ENCODE measurements at places on chromosomes 16 and 17.

DNA sequence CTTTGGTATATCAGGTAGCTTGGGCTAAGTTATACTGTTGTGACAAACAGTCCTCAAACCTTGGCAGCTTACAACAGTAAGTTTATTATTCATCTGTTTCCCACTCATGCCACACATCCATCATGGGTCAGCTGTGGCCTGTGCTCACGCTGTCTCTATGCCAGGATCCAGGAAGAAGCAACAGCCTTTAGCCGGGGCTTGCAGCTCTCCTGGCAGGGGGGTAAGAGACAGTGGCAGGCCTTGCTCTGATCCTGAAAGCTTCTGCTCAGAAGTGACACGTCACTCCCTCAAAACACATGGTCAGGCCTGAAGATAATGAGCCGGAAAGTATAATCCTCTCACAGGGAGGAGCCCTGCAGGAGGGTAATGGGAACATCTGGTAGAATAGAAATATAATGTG, 377.6 kb downstream of the CPPED1 start:
- no peak for DNase-seq

DNA sequence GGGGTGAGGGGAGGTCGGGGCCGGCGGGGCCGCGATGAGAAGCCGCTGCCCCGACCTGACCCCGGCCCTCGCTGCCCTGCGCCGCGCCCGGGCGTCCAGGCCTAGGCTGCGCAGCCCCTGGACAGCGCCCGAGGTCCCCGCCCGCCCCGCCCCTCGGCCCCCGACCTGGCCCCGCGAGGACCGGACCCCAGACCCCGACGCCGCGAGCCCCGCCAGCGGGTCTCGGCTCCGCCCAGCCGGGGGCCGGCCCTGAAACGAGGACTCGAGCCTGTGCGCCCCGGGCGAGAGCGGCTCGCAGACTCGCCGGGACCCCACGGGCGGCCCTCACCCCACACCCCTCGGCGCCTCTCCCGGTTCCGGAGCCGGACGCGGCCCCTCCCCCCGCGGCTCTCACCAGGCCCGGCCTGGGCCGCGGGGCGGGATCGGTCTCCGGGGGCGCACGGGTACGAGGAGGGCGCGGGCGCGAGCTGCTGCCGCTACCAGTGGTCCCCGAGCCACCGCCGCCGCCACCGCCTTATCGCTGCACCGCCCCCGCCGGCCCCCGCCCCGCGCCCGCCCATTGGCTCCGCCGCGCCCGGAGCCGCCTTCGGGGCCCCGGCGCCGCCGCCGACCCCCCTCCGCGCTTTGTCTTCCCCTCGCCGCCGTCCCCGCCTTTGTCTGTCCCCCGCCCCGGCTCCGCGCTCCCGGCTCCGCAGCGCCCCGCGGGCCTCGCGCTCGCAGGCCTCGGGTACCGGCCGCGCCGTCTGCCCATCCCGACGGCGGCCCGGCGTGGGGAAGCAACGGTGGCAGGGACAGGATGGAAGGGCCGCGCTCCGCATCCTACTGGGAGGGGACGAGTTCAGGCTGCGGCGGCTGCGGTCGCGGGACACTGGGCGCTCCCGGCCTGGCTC, at the start of gene LIMD2:
Gene LIMD2, minus strand, starts transcription at position 488 of the 890 bp plus-strand sequence. CDS start 827 bp downstream, outside the sequence.
- DNase-seq = peak; percentile 74

GRCh38 chr17:49914096-49914490, 54.9 kb upstream of the DLX4 start:
- no peak for DNase-seq

- no peak for DNase-seq
Measured at GRCh38 chr16:3089717-3090592, 9.1 kb downstream of the ZSCAN10 start.

DNA sequence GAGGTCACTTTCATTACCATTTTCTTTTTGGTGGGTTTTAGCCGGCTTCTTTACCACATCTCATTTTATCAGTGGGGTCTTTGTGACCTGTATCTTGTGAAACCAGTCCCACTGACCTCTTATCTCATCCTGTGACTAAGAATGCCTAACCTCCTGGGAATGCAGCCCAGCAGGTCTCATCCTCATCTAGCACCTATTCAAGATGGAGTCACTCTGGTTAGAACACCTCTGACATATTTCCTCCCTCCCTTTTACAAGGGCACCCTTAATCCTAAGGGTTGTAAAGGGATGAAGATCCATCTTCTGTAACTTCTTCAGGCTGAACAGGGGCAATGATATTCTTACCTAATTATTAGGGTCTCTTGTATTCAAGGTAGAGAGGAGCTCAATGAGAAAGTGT, 107.9 kb upstream of the HAS3 start:
- no peak for DNase-seq

GRCh38 chr17:9273428-9274391, 252.4 kb downstream of the NTN1 start:
- DNase-seq = no peak

- no peak for DNase-seq
Measured at GRCh38 chr16:12395268-12395667, 408.4 kb downstream of the CPPED1 start.

GRCh38 chr17:65742403-65743307, 181.2 kb upstream of the AXIN2 start:
- DNase-seq = no peak

DNA sequence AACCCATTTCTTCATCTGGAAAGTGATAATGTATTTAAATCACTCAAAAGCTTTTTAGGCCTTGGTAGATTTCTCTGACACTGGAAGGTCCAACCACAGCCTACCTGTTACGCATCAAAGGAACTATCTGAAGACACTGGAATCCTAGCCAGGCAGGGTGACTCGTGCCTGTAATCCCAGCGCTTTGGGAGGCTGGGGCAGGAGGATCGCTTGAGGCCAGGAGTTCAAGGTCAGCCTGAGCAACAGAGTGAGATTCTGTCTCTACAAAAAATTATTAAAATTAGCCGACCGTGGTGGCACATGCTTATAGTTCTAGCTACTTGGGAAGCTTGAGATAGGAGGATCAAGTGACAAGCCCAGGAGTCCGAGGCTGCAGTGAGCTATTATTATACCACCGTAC, 18.4 kb upstream of the G6PC1 start:
- no peak for DNase-seq

DNA sequence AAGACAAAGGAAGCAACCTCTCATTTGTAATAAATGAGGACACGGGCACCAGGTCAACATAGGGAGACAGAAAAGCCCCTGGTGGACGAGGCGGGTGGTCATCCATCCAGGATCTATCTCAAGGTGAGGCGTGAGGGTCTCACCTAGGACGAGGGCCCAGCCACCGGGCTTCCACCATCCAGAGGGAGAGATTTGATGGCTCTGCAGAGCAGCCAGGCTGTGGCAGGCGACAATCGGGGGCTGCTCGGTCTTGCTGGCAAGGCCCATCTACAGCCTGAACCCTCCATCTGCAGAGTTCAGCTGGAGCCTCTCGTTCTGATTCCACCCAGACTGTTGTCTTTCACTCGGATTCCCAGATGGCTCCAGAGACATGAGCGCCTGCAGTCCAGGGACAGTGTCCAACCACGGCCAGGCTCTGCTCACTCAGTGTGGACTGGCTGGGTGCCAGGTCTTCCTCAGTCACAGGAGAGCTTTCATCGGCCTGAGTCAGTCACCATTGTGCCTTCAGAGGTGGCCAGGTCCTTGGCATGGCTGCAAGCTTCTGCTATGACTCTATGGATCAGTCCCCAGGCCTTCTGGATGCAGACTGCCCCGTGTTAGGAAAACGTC, 5.9 kb downstream of the LITAFD start:
- DNase-seq = no peak

DNA sequence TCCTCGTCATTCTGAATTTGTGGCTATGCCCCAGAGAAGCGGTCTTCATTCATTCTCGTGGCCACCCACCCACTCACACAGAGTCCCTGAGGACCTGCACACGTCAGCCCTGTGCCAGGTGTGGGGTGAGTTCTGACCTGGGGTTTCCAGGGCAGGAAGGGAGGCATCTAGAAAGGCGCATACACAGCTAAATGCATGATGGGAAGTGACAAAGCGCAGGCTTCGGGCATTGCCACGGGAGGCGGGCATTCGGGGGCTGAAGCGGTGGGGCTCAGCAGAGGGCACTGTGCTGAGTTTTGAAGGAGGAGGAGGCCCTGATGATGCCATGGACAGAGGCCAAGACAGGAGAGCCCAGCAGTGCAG, 10.9 kb downstream of the UBALD2 start:
- DNase-seq = no peak

- no peak for DNase-seq
Measured at GRCh38 chr16:67202426-67202825, 3.5 kb downstream of the ELMO3 start.

DNA sequence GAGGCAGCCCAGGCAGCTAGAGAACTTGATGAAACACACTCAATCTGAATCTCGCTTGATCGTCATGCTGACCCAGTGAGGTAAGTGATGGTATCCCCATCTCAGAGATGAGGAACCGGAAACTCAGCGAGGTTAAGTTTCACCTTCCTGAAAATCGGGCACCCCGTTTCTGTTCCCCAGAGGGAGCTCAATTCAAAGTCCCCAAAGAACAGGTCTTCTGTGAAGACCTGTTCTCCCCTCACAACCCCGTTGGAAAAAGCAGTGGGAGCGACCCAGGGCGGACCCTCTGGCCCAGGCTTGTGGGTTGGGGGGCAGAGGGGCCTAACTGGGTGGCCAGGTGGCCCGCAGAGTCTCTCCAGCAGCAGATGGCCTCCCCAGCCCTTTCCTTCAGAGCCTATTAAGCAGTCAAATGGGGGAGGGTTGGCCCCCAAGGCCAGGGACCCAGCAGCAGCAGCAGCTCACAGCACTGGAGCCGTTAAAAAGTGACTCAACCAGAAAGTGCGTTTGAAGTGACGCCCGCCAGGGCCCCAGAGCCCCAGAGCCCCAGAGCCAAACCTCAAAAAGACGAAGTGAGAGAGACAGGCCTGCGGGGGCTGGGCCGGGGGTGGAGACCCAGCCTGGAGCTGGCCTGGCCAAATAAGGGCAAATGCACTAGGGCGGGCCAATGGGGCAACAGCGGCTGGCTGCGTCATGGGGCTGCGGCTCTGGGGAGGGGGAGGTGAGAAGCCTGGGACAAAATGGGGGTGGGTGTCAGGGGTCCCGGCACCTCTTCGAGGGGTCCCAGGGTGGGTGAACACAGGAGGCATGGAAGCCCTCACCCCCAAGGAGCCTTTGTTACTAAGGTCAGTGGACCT, 9.2 kb upstream of the TSPOAP1 start:
- peak; percentile 80 for DNase-seq

- no peak for DNase-seq
Measured at GRCh38 chr16:52283584-52284375, 263.2 kb downstream of the TOX3 start.

DNA sequence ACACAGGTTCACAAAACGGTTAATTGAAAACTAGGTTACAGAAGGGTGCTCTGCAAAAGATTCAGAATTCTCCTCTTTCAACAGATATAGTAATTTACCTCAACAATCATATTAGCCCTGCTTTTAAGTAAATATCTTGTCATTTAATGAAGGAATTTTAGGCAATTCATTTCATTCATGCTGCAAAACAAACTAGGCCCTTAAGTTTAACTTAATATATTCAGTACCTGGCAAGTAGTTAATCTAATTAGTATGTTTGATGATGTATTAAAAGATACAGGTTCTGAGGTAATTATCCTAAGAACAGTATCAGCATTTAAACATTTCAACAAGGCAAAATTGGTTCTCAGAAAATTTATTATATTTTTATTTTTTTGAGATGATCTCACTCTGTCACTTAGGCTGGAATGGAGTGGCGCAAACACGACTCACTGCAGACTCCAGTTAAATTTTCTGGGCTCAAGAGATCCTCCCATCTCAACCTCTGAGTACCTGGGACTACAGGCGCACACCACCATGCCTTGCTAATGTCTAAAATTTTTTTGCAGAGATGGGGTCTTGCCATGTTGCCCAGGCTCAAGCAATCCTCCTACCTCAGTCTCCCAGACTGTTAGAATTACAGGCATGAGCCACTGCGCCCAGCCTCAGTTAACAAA, 44.9 kb downstream of the SMURF2 start:
- DNase-seq = no peak

DNA sequence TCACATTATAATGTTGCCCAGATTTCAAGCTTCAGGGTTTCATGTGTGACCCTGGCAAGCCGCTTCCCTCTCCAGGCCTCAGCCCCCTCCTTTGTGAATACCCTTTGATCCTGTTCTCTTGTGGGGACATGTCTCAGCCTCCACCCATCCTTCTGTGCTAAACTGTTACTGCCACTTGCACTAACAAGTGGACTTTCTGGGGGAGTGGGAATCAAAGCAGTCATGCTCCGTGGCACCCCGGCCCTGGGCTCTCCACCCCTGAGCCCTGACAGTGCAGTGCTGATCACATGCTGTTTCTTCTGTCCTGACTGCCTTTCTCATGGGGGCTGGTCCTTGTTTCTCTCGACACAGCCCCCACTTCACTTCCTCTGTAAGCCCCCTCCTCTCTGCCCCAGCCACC, 9.7 kb upstream of the DCAF7 start:
- DNase-seq = no peak

- DNase-seq = no peak
Measured at GRCh38 chr17:40068584-40068916, 5.8 kb downstream of the THRA start.

DNA sequence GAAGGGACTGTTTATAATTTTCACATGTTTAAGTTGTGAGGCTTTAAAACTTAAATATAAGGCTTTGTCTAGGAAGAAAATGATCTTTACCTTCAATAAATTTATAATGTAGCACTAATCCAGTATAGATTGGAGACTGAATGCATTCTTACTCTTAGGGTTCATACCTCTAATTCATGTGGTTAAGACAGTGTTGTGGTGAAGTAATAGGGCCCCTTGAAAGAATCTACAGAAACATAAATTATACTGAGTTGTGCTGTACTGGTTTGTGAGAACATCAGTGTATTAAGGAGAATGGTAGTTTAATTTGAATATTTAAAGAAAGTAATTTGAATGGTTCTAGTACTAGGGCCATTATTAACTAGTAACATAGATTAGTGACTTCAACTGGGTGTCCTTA, 13.7 kb downstream of the HAPSTR1 start:
- DNase-seq = no peak

GRCh38 chr16:17784073-17784472, 313.3 kb upstream of the XYLT1 start:
- no peak for DNase-seq

- no peak for DNase-seq
Measured at GRCh38 chr17:61756561-61756960, 106.8 kb downstream of the BRIP1 start.

GRCh38 chr17:33436321-33436720, 143.2 kb upstream of the ASIC2 start:
- DNase-seq = no peak

GRCh38 chr17:33171931-33172330, 121.2 kb downstream of the ASIC2 start:
- no peak for DNase-seq

- no peak for DNase-seq
Measured at GRCh38 chr16:3401719-3402397, 843 bp downstream of the ZNF174 start.

DNA sequence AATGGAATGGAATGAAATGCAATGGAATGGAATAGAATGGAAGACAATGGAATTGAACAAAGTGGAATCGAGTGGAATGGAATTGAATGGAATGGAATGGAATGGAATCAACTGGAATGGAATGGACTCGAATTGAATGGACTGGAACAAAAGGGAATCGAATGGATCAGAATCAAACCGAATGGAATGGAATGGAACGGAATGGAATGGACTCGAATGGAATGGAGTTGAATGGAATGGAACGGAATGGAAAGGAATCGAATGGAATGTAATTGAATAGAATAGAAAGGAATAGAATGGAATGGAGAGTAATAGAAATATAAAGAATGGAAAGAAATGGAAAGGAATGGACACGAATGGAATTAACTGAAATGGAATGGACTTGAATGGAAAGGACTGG, 475.2 kb upstream of the WSB1 start:
- DNase-seq = no peak

- DNase-seq = no peak
Measured at GRCh38 chr17:57482657-57483056, 226.3 kb downstream of the MSI2 start.

GRCh38 chr16:81465375-81465943, 20.9 kb downstream of the CMIP start:
- no peak for DNase-seq

Measured in stimulated activated CD4-positive, alpha-beta T cell treated with anti-CD3 and anti-CD28 coated beads, TNF-alpha, amount 100 ng/mL, for 1 hour (primary cell).